Anterior cingulate cortex (tissue), 58 donors: ENCODE measurements at places on chromosomes 3 and 15.

- no peak for DNase-seq
Observed at GRCh38 chr15:92200891-92201290, 192.8 kb upstream of the ST8SIA2 start.

GRCh38 chr3:196192036-196192523 lies 19.1 kb downstream of the ZDHHC19 start:
- DNase-seq: no peak

DNA sequence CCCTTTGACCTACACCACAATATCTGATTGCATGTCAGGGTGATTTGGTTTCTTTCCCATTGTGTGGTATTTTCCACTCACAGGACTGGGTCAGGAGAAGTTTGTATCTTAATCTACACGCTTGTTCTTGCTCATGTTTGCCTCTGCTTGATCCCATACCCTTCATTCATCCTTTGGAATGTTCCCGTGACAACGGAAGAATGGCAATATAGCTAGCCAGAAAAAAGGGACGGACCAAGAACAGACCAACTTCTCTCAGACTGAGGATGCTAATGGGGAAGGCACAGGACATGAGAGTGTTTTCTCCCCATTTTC lies 7.8 kb upstream of the THSD4 start:
- no peak for DNase-seq

DNA sequence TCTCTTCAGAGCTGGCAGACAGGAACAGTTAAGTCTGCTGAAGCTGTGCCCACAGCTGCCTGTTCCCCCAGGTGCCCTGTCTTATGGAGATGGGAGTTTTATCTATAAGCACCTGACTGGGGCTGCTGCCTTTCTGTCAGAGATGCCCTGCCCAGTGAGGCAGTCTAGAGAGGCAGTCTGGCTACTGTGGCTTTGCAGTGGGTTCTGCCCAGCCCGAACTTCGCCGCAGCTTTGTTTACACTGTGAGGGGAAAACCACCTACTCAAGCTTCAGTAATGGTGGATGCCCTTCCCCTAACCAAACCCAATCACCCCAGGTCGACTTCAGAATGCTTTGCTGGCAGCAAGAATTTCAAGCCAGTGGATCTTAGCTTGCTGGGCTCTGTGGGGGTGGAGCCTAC lies 91.2 kb downstream of the SLC25A26 start:
- DNase-seq: no peak

DNA sequence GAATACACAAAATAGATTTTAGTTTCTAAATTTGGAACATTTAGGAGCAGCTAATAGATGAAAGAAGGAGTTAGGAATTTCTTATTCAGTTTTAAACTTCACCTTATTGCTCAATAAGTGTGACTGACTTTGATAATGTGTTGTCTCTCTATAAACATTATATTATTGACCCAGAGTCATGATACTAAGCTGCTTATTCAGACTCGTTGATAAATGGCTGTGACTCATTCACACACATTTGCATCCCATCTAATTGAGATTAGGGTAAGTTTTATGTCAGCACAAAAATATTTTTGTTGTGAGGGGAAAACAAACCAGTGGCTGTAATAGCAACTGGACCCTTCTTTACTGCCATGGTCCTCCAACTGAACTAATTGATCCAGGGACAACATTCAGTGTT lies 137.6 kb downstream of the GOLIM4 start:
- DNase-seq: no peak

DNA sequence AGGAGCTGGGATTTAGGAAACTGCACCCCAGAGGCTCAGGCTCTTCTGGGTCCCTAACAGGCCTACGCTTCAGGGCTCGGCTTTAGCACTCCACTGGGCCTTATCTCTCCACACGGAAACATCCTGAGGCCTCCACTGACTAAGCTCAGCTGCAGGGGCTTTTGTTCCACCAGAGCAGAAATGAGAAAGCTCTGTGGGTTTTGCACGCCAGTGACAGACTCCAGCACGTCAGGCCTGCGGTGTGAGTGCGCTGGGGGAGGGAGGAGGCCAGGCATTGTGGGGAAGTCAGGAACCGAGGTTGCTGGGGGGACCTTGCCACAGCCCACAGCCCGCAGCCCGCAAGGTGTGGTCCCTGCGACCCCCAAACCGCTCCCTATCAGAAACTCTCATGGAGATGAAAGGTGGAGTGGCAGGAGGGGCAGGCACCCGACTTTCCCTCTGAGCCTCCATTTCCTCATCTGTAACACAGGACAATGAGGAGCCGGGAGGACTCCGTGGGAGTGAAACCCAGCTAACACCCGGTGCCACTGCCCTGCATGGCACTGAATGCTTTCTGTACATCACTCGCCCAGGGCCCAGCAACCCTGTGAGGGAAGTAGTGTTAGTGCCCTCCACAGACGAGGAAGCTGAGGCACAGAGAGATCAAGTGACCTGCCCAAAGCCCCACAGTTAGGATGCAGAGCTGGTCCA lies 106.5 kb downstream of the TPRA1 start:
- DNase-seq: no peak

GRCh38 chr15:48642795-48643194 lies 2.7 kb downstream of the FBN1 start:
- DNase-seq: no peak

- DNase-seq: no peak
Observed at GRCh38 chr3:12630292-12630691, 33.6 kb downstream of the RAF1 start.

DNA sequence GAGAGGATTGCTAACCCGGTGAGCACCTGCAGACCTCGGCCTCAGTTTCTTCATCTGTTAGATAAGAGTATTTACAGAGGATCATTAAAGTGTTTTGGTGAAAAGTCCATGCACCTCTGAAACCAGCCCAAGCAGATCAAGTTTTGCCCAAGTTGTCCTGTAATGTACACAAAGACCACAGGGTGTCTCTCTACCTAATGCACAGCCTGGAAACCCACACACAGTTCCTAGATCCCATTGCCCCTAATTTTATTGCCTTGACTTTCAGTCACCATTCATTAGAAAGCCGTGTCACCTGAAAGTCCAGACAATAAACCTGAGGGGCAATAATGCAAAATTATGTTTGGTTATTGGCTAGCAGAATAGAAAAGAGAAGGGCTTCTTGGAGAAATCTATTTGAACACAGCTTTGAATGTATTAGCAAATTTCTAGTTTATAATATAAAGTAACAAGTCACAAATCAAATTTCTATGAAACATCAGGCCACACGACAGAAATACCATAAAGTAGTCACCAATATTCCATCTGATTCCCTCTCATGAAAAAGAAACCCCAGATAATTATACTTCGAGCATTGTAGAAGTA lies 161.3 kb upstream of the SLC2A2 start:
- no peak for DNase-seq

DNA sequence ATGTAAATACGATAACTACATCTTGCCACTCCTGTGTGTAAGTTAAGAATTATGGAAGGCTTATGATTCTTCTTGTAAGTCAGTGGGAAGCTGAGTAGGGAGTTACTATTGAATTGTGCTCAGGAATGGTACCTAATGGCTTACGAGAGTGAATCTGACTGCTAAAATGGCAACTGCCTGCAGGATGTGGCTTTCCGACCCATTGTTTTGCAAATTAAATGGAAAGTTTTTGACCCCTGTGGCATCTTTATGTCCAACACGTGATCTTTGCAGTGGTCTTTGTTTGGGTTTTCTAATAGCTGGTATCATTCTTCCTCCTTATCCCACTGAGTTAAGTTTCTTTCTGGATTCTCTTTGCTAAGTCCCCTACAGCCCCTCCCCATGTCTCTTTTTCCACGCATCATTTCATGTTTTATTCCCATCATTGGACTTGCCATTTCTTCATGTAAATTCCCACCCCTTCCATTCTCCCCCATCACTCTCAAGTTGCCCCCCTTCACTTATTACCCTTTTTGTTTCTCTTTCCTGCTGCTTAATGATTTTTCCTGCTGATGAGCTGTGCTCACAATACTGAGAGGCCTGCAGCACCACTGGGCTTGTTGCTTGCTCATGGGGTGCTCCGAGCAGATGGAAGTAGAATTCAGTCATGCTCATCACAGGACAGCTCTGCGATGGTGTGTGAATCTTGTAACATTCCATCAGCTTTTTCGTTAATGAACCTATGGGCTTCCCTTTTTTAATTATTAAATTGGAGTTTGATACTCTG lies 428.2 kb upstream of the IL12A start:
- DNase-seq: no peak

DNA sequence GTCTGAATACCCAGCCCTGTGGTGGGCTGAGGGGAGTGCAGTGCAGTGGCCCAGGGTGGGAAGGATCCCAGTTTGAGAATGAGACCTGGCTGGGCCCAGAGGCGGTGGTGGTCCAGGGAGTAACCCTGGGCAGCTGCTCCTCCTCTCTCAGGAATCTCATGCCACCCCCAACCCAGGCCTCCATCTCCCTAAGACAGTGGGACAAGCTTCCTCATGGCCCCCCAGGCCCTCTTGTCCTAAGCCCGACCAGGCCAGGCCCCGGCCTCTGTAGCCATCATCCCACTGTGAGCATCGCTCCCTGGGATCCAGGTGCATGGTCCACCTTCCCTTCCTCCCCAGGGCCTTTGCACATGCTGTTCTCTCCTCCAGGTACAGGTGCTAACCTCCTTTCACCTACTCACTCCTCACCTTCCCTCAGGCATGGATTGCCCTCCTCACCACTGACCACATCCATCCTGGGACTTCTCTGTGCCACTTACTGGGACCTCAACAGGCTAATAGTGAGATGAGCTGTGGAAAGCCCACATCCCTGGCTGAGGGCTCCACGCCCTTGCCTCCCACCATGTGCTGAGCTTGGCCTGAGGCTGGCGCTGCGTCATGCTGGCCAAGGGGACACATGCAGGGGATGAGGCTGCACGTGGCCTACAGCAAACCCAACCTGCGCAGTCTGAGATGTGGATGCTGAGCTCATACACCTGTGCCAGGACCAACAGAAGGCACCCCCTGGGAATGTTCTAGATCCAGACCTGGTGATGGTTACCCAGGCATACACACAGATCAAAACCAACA lies 9.9 kb downstream of the CHDH start:
- DNase-seq: no peak

DNA sequence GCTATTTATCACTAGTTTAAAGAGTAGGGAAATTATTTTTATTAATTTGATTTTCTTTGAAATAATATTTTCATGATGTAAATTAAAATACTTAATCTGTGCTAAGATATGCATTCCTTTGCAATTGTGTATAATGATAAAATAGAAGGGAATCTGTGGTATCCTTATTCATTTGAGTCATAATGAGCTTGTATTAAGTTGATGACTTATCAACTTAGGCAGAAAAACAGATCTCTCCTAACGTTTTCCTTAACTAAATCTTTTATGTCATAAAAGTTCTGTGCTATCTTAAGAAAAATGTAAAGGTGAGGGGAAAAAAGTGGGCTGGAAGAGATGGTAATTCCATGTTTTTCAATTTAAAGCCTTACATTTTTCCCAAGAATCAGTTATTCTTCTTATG lies 1.9 kb downstream of the FGF7 start:
- DNase-seq: no peak

GRCh38 chr15:84764585-84764984 lies 16.2 kb downstream of the ZNF592 start:
- no peak for DNase-seq

- no peak for DNase-seq
Observed at GRCh38 chr15:70559265-70560239, 203.8 kb downstream of the UACA start.

- DNase-seq: no peak
Observed at GRCh38 chr3:122606330-122606729, 28.9 kb downstream of the PARP15 start.

GRCh38 chr3:11642431-11643191 lies 1.1 kb downstream of the VGLL4 start:
- peak; percentile 61 for DNase-seq

DNA sequence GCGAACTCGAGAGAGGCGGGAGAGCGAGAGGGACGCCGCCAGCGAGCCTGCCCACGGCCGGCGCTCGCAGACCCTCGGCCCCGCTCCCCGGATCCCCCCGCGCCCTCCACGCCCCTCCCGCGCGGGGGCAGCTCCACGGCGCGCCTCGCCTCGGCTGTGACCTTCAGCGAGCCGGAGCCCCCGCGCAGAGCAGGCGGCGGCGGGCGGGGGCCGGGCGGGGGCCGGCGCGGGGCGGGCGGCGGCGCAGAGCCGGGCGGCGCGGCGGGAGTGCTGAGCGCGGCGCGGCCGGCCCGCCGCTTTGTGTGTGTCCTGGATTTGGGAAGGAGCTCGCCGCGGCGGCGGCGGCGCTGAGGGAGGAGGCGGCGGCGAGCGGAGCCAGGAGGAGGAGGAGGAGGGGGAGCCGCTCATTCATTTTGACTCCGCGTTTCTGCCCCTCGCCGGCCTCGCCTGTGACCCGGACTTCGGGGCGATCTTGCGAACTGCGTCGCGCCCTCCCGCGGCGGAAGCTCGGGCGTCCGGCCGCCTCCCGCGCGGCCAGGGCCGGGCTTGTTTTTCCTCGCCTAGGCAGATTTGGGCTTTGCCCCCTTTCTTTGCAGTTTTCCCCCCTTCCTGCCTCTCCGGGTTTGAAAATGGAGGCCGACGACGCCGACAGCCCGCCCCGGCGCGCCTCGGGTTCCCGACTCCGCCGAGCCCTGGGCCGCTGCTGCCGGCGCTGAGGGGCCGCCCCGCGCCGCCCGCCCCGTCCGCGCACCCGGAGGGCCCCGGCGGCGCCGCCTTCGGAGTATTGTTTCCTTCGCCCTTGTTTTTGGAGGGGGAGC lies 524 bp downstream of the IGF1R start:
- DNase-seq: peak; percentile 58

GRCh38 chr3:143041903-143042302 lies 40.5 kb downstream of the U2SURP start:
- DNase-seq: no peak

GRCh38 chr15:33756961-33757360 lies 211.3 kb upstream of the CHRM5 start:
- no peak for DNase-seq

GRCh38 chr3:89300526-89300925 lies 193.1 kb downstream of the EPHA3 start:
- no peak for DNase-seq

DNA sequence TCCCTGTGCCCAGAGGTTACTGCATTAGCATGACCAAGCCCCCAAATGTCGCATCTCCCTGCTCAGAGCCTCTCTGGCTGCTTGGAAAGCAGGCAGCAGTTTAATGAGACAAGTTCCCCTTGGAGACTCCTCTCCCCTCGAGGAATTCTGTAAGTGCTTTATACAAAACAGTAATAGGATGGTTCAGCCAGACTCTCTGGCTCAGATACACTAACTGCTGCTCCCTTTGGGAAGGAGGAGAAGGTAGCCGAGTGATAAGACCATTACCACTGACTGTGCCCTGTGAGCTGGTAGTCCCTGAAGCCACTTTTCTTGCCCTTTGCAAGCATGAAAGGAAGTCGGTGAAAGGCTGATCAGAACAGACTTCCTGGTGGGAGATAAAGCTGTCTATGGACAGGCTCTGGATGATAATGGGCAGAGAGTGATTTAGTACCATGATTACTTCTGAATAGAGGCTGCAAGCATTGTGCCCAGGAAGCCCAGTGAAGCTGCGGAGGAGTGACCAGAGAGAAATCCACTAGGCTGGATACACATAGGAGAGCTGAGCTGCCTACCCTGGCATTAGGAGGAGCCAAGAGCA lies 100.8 kb downstream of the SEMA6D start:
- no peak for DNase-seq
